Renal pelvis (tissue), 12 donors: ENCODE measurements at places on chromosomes 5 and 9. TPM values are rescaled to one million over a fixed set of nuclear protein-coding genes. Genes with fewer than 3 reads are reported as not detected.

DNA sequence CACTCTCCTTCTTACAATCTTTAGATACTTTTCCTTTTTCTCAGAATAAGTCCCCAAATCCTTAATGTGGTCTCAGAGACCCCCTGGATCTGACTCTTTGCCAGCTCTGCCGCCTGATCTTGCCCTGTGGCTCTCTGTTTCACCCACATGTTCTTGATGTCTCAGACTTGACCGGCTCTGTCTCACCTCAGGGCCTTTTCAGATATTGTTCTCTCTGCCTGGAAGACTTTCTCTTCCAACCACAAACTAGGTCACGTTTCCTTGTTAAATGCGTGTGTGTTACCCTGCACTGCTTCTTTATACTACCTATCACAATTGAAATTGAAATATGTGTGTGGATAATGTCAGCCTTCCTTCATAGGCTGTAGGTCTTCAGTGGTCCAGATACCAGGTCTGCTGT, 265.4 kb upstream of the NUDT12 start:
- no peak for DNase-seq

- DNase-seq = no peak
Observed at GRCh38 chr9:129777769-129778130, 24.9 kb upstream of the PTGES start.

- DNase-seq = no peak
Observed at GRCh38 chr5:98200726-98201541, 572.5 kb upstream of the RGMB start.

Gene CATSPER3
- polyA plus RNA-seq = 1.0 TPM

Gene SPATA31C1
- polyA plus RNA-seq = 0.80 TPM

DNA sequence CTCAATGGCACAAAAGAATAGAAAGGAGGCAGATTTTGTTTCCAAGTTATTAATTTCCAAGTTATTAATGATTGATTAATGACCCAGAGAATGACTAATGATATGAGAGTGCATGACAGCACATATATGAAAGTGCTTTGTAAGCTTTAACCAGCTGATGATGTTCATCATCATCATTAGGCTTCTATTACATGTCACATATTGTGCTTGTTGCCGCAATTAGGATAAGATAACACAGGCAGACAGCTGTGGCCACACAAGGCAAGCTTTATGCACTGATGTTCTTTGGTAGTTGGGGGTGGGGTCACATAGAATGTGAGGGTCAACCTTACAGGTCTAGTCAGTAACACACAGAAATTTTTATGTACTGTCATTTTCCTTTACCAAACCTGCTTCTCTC, 219.7 kb downstream of the TRPM3 start:
- DNase-seq = no peak

- no peak for DNase-seq
Observed at GRCh38 chr9:130410443-130410842, 34.3 kb upstream of the ASS1 start.

Gene SPINK13
- 0.40 TPM for polyA plus RNA-seq
